ENCODE measurements at places on chromosomes 3 and 15.

DNA sequence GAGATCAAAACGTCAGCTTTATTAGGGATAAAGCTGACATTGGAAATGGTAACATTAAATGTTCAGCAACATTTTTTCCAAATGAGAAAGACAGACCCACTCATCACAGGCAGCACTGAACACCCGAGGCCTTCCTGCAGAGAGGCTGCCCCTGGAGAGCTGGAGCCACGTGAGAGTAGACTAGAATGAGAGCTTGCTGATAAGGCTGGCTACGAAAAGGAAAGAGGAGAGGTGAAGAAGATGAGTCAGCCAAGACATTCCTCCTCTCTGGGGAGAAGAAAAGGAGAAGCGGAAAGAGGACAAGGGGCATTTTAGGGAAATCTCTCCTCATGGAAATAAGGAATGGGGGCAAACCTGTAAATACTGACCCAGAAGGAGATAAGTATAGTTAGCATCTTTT, 7.3 kb downstream of the CYP19A1 start:
- no peak for DNase-seq

GRCh38 chr3:113075588-113075987, 84.8 kb downstream of the GTPBP8 start:
- no peak for DNase-seq

GRCh38 chr3:169813278-169813677, 574 bp upstream of the LRRC34 start:
- DNase-seq, result no peak

DNA sequence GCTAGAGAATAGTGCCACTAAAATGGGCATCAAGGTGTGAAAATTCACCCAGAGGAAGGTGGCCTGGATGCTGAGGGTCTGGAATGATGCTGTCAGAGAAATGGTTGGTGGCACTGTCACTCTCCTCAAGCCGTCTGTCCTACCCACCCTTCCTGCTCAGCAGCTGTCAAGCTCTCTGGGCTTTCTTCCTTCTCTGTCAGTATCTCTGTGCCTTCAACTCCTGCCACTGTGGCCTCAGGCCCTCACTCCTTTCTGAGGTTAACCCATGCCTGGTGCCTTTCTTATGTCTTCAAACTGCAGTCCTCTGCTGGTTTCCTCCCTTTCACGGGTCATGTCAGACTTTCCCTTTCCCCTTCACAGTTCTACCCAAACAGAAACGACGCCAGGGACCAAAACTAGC, 4.4 kb downstream of the MYO5C start:
- DNase-seq, result no peak

DNA sequence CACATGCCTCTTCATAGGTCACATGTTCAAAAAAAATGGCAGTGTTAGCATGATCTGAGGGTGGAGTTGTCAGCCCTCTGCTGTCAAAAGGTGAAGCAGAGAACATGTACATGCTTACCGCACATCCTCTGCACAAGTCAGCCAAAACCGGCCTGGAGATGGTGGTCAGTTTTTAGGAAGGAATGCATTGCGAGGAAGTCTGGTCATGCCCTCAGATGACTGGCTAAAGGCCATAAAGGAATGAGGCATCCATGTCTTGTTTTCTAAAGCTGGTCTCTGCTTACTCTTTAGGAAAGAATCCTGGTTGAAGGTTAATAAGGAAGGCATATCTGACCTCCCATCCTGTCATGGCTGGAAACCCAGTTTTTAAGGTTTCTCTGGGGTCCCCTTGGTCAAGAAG, 292.0 kb upstream of the CCDC54 start:
- DNase-seq, result no peak

DNA sequence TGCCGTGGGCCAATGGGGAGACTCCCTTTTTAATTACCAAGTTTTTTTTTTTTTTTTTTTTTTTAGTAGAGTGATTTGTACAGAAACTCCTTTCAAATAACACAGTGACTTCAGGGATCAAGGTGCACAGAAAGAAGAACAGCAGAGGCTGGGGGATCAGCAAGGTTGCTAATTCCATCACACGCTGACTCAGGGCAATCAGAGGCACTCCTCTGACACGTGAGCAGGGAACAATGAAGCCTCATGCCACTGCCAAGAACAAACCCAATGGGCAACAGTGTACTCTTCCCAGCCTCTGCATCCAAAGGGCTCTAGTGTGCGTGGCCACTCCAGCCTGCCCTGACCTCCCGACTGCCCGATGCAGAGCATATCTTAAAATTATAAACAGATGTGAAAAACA, 186.7 kb upstream of the WNT5A start:
- DNase-seq, result no peak

GRCh38 chr3:147521646-147522045, 112.5 kb downstream of the ZIC1 start:
- DNase-seq, result no peak

- DNase-seq, result no peak
Observed at GRCh38 chr15:57827021-57827420, 120.5 kb downstream of the POLR2M start.

DNA sequence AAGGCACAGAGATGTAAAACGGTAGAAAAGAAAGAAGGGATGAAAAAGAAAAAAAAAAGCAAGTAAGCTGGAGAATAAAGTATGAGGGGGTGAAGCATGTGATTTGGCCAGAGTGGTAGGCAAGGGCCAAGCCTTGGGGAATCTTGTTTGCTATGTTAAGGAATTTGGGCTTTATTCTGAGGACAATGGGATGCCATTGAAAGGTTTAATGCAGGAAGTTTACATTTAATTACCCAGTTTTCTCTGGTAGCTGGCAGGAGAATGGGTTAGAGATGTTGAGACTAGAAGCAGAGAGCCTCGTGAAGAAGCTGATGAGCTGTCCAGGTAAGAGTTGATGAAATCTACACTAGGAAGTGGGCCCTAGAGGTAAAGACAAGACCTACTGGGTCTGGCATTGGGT, 455.9 kb downstream of the PDCD6IP start:
- DNase-seq, result no peak

DNA sequence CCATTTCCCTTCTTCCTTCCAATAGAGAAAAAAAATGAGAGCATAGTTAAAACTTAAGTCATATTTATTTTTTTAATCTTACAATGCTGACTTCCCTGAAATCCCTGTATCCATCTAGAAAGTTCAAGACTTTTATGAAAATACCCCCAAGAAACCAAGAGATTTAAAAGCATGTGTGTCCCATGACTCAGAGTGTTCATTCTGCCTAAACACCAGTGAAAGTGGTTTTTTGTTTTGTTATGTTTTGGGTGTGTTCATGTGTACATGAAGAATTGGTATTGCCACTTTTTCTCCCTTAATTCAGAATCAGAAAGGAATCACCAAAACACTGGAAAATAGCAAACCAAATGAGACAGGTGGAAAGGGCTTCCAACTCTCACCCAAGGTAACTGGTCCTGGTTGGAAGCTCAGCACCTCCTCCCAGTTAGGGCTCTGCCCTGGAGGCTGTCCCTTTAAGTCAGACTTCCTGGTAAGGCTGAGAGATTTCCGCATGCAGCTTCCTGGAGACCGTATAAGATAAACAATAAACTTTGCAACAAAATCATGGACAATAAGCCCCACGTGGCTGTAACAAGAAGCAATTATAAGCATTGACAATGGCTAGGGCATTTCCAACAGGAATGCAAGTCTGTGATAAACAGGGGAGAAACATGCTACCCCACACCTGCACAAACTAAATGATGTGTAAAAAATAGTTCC, 121.9 kb upstream of the ARHGEF3 start:
- DNase-seq, result peak; percentile 25

DNA sequence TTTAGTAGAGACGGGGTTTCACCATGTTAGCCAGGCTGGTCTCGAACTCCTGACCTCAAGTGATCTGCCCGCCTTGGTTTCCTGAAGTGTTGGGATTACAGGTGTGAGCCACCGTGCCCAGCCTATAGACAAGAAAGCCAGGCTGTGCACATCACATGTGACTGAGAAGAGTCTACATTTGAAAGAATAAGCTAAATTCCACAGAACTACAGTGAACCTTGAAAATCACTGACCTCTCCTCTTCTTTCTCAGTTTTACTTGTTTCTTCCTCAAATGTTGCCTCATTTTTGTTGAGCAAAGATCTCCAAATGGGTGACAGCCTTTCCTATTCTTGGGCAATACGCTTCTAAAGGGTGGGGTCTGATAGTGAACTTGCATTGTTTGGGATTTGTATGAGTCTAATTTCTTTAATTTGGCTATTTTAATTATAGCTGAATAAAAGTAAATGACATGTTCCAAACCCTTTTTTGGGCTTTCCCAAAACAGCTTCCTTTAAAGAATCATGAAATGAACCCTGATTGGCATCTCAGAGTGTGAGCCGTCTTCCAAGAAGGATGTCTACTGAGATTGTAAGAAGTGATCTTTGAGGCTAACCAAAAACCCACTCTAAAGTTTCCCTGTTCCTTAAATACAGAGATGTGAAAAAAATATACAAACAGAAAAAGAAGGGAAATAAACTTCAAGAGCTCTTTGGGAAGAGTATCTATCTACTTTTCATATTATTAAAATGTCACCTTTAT, 21.6 kb upstream of the SPTBN5 start:
- DNase-seq, result no peak

DNA sequence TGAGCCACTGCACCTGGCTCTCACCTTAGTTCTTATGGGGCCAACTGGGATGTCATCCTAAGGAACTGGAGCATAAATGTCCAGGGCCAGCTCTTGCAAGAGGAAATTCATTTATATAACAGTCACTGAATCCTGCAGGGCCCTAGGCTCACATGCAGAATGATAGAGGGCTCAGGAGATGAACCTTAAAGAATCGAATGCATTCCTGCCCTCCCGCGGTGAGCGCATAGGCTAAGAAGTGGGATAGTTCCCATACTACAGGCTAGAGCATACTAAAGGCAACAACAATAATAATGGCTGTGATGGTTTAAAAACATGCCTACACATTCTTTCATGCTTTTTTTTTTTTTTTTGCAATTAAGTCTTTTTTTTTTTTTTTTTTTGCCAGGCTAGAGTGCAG, 17.1 kb upstream of the CSRNP1 start:
- no peak for DNase-seq

GRCh38 chr15:99324082-99324620, 72.9 kb downstream of the LRRC28 start:
- DNase-seq, result no peak

DNA sequence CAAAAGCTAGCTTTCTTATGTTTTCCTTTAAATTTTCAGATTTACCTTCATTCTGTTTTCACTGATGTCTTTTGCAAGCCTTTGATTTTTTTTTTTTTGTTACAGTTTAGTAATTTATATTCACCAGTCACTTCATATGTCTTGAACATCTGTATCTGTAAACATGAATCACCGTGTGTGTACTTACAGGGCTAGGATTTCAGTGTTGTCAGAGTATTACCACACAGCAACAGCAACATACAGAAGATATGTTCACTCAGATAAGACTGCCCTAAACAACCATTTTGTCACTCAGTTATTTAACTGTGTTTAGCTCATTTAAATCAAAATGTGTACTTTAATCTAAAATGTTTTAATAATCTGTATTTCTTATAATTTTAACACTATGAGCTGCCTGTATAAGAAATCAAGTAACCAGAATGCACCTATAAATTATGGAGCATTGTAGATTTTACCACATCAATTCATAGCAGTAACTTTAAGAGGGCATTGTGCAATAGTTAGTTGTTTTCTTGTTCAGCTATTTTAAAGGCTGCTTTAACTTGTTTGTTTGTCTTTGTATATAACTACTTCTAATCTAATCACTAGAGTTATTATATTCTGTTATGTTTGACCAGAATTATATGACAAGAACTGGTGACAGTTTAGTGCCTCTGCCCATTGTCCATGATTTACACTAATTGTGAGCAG, 50.4 kb downstream of the GHSR start:
- no peak for DNase-seq

DNA sequence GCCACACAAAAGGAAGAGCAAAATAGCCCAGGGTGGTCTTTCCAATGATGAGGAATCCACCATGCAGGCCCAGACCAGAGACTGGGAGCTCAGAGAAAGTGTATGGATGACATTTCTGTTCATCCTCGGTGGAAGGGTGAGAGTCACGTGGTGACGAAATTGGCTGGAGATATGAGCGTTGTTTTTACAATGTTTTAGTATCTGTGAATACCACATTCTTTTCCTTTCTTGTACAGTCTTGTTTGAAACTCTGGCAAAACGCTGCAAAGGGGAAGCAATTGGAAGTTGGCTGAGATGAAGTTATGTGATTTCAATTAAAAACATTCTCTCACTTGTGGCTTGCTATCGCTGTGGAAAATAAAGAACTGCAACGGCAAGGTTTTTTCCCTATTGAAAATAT, 137.5 kb downstream of the MAGI1 start:
- DNase-seq, result no peak

All from HEK293T (cell line).